ENCODE measurements at places on chromosomes 7 and 10.

DNA sequence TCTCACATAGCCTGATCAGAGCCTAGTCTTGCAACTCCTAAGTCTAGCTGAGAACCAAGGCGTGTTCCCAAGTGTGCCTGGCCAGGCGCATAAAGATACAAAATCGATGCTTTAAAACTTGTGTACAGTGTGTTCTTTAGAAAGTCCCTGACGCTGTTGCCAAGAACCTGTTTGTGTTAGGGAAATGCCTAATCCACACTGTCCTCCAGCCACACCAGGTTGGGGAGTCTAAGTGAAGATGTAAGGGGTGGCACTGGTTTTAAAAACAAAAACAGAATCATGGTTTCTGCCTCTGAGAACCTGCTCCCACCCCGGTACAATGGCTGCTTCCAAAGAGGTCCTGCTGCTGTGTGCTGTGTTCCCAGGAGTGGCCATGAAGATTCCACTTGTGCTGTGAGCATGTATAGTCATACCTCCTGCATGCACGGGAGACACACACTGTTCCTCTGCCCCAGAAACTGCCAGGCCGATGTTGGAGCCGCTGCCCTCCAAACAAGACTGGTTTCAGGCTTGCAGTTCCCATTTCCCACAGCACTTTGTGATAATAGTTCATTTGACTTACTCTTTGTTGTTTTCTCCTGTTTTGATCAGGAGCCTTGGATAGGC lies 88.5 kb downstream of the CCNY start:
- no peak for DNase-seq

DNA sequence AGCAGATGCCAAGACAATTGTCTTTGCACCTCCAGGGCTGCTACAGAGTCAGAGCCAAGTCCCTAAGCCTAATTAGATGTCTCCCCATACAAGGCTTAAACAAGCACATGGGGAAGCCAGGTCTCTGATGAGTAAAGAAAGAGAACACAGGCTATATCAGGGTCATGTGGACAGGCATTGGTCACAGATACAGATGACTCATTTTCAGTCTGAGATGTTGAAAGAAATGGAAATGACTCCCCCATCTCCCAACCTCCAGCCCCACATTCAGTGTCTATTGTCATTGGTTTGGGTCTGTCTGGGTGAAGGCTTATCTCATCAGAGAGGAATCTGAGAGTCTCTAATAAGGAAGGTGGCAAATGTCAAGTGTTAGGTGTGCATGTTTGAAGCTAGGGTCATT lies 290.1 kb upstream of the KIAA1217 start:
- DNase-seq, result no peak

- DNase-seq, result no peak
Observed at GRCh38 chr7:41750661-41751540, 48.0 kb upstream of the INHBA start.

DNA sequence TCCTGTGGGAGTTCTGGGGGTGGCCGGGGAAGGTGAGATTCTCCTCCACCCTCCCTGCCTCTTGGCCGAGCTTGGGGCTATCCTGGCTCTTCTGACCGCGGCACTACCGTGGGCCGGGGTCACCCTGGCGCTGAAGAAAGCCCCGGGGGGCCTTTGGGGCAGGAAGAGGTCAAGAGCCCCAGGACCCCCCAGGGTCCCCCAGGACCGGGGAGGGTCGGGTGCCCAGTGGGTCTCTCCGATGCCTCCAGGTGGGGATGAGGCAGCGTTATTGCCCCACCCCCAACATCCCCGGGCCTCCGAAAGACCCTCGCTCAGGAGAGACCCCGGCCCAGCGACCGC lies 439 bp upstream of the KNDC1 start:
- no peak for DNase-seq

DNA sequence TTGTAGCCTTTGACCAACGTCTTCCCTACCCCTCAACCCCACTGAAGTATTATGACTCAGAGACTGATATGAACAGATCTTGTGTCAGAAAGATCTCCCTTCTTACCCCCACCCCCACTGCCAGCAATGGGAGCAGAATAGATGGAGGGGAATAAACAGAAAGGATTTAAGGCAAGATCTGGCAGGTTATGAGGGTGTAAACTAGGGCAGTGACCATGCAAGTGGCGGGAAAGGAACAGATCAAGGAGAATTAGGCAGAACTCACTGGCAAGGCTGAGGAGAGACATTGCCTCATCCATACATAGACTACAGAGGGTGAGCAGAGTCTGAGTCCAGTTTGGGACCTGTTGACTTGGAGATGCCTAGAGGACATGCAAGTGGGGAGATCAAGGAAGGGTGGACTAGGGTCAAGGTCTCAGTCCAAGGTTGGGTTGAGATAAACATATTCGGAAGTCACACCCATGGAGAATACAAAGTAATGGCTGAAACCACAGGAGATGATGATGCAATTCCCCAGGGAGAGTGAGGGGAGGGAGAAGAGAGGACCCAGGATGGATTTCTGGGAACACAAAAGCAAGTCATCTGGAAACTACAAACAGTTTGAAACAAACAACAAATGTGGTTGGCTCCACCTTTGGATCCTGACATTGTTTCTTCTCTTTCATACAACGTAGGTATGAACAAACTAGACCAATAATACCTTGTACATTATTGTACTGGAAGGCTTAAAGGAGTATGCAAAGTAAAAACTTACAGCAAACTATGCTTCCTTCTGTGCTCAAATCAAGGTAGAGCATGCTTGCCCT lies 44.9 kb upstream of the IL6 start:
- no peak for DNase-seq

- DNase-seq, result no peak
Observed at GRCh38 chr7:70344726-70345125, 746.5 kb downstream of the AUTS2 start.

GRCh38 chr7:139246905-139247304 lies 15.9 kb downstream of the UBN2 start:
- no peak for DNase-seq

GRCh38 chr10:61078542-61079275 lies 134.7 kb upstream of the RHOBTB1 start:
- no peak for DNase-seq

- no peak for DNase-seq
Observed at GRCh38 chr10:107340326-107340725, 175.8 kb upstream of the SORCS1 start.

- no peak for DNase-seq
Observed at GRCh38 chr10:59090817-59091622, 85.4 kb upstream of the PHYHIPL start.

GRCh38 chr10:93126483-93127052 lies 52.9 kb downstream of the CYP26A1 start:
- DNase-seq, result no peak

- no peak for DNase-seq
Observed at GRCh38 chr7:141484907-141485306, 66.3 kb upstream of the AGK start.

- no peak for DNase-seq
Observed at GRCh38 chr10:60575105-60575504, 185.4 kb upstream of the ANK3 start.

DNA sequence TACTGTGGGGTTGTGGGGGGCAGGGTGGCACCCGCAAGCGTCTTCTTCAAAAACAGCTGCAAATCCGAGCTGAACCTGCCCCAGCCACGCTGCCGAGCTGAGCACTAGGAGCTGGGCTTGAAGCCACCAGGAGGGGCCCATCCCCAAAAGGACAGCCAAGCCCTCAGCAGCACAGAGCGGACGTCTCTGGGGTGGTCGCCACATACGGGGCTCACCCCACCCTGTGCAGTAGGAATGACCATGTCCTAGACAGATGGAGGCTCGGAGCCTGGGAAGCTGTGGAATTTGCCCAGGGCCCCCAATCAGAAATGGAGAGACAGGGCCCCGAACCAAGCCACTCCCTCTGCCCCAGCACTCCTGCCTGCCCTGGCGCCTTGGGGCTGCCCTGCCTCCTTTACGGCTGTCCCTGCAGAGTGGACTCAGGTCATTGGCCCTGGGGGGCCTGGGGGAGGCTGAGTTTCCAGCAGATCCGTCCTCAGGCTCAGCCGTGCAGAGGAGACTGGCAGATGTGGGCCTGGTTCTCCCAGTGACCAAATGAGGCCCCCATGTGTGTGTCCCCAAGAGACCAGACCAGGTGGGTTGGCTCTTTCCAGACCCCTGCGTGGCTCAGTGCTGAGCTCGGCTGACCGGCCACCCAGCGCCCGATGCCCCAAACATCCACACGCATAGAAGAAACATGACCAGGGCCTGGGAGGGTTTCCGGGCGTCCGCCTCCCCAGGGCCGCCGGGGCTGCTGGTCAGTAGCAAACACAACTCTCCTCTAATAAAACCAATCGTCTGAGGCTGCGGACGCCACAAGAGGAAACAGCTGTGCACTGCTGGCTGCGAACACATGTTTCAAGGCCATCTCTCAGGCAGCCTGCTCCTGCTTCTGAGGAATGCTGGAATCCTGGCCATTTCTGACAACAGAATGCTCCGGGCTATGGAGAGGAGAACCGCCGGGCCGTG lies 54.9 kb downstream of the PDGFA start:
- DNase-seq, result no peak

Measured in T-helper 17 cell (primary cell).